AG08396 (cell line): ENCODE measurements at places on chromosomes 12 and 14.

DNA sequence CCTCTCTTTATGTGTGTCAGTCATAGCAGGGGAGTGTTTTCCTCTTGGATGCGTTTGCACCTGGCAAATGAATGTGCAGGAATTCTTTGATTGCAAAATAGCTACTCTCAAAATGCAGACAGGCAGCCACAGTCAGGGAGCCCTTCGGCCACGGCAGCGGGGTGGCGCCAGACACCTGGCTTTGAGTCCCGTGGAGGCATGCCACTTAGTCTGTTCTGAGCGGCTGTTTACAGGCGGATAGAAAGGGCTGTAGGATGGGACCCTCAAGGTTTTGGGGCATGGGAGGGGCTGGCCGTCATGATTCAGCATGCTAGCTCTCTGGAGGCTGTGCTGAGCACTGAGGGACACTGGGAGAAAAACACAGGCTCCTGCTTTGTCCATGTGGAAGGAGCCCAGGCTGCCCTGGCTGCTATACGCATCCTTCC lies 117.1 kb downstream of the SLC25A47 start:
- peak; percentile 68 for DNase-seq

DNA sequence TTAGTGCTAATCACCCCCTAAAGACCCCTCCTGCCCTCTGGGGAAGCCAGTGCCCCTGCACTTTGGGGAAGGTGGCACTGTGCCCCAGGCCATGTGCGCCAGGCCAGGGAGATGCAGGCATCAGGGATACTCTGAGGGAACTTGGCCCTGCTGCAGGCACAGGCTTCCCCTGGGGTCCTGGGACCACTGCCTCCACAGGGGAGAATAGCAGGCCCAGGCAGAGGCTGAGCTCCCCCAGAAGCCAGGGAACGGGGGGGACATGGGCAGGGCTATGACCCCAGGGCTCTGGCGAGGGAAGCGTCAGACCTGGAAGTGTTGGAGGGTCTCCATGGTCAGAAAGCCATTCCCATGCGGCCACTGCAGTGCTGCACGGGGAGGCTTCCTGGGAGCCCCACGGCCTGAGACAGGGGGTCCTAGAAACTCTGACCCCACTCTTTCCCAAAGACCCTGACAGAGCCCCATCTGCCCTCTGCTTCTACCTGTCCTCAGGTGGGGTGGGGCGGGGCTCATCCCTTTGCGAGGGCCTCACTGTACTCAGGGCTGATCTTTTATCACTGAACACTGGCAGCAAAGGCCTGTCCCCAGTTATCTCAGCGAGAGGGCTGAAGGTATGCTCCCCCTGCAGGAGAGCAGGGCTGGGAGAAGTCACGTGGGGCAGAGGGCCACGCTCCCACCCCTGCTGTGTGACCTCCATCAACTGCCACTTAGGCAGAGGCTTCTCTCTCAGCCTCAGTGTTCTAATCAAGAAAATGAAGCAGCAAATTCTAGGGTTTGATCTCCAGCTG lies 160.0 kb downstream of the CALM1 start:
- no peak for DNase-seq

GRCh38 chr12:105814283-105814682 lies 324.5 kb downstream of the NUAK1 start:
- DNase-seq, result no peak

- DNase-seq, result no peak
These were observed 128.4 kb downstream of the NTF3 start for GRCh38 chr12:5560265-5560664.

- DNase-seq, result no peak
These were observed 123.4 kb downstream of the ADGRD1 start for GRCh38 chr12:131076791-131077747.

- no peak for DNase-seq
These were observed 274.9 kb upstream of the MGAT4C start for GRCh38 chr12:86530996-86531655.

DNA sequence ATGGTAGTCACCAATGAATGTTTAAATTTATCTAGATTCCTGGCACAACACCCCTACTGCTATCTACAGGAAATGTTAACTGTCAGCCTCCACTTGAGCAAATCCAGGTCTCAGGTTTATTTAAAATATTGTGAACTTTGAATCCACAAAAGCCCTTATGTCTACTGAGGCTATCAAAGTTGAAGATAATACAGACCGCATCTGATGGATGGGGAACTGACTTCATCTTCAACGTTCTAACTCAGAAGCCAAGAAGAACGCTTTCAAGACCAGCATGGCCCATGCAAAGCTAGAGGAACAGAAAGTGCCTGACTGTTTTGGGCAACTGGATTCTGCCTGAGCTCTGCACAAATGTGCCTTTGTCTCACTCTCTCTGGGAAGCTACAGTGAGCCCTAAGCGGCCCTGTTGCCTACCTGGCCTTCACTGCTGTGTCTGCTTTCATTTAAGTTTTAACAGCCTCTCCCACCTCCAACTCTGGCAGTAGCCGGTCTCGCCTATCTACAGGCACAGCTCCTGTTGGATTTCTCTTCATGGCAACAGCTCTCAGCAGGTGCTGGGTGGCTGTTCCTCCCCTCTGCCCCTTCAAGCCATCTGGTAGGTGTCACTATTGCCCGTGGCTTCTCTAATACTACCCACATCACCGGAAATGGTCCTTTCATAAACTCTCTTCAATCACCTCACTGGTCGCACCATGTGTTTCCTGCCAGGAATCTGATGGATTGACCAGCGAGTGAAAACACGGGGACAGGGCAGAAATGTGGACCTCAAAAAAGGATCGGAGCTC lies 112.1 kb upstream of the OVCH1 start:
- no peak for DNase-seq

- peak; percentile 39 for DNase-seq
These were observed 718.8 kb upstream of the TMEM132C start for GRCh38 chr12:127548123-127548553.

DNA sequence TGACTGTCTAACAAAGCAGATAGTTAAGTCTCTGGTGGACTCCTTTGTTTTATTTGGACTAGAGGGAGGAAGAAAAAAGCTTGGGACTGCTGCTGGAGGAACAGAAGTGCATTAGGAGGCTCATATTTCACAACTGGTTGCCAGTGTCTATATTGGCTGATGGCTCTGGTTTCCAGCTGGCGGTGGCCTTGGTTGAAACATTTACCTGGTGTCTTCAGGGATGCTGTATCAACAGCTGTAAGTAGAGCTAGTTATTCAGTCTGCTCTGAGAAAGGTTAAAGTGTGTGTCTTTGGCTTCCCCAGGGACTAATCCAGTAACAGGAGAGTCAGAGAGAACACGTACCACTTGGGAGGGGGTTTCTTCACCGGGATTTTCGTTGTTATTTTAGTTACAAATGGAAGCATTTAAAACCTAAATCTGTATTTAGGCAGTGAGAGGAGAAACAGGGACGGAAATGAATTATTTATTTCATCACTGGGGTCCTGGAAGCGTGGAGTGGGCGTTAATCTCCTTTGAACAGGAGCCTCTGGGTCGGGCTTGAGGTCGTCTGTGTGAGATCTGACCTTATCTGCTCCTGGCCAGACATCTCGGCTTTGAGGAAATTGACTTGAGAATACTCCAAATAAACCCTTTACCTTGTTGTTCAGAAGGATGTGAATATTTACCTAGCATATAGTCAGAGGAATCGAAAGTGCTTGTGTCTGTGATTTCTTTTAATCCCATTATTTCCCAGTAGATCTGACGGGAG lies 149.9 kb downstream of the NRXN3 start:
- no peak for DNase-seq

GRCh38 chr14:64554556-64554955 lies 4.8 kb downstream of the PPP1R36 start:
- DNase-seq, result no peak

DNA sequence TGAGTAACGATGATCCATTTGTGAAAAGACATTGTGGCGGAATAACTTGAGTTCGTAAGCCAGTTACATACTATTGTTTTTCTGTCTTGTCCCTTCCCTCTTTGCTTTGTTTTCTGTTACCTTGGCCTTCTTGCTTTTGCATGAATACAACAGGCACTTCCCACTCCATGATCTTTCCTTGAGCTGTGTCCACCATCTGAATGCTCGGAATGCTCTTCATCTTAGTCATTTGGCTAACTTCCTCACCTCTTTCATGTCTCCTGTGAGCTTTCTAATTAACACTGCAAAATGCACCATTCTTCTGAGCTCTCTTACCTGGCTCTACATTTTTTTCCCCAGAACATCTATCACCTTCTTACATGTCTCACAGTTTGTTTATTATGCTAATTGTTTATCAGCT lies 10.0 kb downstream of the KNTC1 start:
- DNase-seq, result no peak

DNA sequence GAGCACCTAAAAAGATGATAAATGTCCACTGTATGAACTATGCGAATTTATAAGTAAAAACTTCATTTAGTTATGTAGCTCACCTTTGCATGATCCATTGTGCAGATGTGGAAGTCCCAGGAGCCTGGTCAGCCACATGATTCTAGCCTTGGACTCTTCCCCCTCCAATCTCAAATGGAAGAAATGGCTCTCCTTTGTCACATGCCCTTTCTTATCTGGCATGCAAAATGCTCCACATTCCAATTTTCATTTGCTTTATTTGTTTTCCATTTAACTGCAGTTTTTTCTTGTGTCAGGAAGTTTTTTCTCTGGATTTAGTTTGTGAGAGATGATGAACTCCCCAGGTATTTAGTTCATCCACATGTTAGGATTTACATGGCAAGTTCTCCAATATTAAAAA lies 73.8 kb downstream of the DYRK2 start:
- DNase-seq, result no peak

DNA sequence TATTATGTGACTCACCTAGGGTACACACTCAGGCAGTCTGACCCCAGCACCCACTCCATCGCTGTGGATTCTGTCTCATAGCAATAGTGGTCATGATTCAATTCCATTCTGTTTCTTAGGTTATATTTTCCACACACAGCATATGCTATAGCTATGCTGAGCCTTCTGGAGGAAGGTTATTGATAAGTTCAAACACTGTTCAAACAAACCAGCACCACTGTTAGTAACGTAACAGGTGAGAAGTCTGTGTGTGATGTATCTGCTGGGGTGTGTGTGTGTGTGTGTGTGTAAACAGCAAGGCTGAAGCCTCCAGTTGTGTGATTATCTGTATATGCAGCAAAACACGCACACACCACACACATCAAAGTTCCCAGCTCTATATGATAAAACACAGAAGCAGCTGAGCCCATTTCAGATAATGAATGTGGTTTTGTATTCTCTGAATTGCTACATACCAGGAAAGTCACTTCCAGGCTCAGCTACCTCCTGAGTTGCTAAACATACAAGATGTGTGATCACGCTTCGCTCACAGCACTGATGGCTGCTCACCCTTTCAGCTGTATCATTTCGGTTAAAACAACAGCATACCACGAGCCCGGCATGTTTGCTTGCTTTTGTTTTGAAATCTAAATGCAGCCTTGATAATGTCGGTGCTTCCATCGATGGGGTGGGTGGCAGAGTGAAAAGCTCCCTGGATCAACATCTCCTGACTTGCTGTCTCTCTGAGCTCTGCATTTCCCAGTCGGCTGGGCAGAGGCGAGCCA lies 6.8 kb upstream of the SYNE3 start:
- no peak for DNase-seq

- no peak for DNase-seq
These were observed 183.8 kb downstream of the CCDC59 start for GRCh38 chr12:82174383-82174782.

GRCh38 chr14:66998013-66998412 lies 191.2 kb upstream of the GARIN2 start:
- DNase-seq, result no peak

DNA sequence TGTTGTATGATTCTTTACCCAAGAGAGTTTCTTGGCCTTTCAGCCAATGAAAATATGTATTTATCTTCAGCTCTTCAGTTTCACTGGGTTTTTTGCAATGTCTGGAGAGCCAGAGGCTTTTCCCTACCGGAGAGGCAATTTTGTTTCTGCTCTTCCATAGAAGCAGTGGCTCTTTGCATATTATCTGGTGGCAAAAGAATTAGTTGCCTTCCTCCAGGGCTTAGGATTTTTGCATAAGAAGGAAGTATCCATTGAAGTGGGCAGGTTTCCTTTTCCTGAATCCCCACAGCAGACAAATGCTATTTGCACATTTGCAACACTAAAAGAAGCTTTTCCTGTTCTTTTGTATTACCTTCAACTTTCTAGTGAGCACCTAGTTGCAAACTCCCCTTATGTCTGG lies 75.2 kb downstream of the NTS start:
- no peak for DNase-seq

DNA sequence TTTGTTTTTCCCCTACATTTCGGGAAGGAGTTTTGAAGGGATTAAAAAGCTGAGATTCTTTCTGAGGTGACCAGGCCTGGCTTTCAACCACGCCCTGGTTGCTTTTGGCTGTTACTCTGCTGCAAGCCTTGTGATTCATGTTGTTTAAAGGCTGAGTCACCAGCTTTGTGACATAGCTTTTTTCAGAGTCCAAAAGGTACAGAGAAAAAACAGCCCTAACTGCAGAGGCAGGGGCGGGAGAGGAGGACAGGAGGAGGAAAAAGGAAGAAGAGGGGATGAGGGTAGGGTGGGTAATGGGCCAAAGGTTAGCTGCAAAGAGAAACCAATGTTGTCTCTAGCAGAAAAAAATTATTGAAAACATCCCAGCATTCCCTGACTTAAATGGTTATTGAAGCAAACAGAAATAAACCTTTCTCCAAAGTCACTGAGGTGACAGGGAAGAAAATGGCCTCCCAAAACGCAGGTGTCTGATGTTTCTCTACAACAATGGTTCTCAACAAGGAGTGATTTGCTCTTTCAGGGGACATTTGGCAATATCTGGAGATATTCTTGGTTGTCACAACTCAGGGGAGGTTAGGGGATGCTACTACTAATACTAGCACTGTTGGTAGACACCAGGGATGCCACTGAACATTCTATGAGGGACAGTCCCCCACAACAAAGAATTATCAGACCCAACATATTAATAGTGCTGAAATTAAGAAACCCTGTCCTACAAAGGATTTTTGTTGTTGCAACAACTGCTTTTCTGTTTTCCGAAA lies 2.1 kb upstream of the UBC start:
- peak; percentile 54 for DNase-seq

- peak; percentile 89 for DNase-seq
These were observed 21.4 kb upstream of the VSX2 start for GRCh38 chr14:74217672-74218448.

- DNase-seq, result no peak
These were observed 91.4 kb upstream of the CPM start for GRCh38 chr12:69024413-69024812.

DNA sequence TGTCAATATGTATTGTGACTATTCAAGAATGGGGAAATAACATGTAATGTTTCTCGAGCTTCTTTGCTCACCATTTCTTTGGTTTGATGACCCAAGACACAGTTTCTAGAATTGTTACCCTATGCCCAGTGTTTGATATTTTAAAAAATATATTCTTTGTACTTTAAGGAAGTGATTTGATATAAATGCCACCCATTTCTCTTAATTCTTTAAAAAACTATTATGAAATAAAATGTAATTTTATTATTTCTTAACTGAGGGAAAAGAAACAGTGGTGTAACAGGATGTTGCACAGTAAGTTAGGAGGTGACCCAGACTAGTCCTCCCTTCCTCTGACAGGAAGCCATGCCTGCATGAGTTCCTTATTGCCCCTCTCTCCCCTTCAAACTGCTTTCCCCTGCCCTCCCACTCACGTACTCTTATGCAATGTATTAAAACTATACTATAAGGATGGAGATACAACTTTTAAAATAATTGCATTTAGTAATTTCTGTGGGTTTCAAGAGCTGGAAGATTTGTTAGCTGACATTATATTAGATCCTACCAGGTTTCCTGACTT lies 279.4 kb downstream of the TMTC2 start:
- no peak for DNase-seq
